OCI-LY7 (cell line): ENCODE measurements at places on chromosomes 1 and 21. TPM values are rescaled to one million over a fixed set of nuclear protein-coding genes. Genes with fewer than 3 reads are reported as not detected.

- no peak for DNase-seq
Measured at GRCh38 chr1:177703888-177704446, 265.9 kb downstream of the SEC16B start.

- peak; percentile 49 for DNase-seq
Measured at GRCh38 chr1:60978421-60979357, 103.7 kb upstream of the NFIA start.

SYT14 gene
- total RNA-seq = not detected in 2 replicates

AMY1A gene
- not detected in 2 replicates for total RNA-seq

GRCh38 chr1:85707267-85707989 is 805 bp downstream of the ZNHIT6 start:
- DNase-seq = peak; percentile 11

- no peak for DNase-seq
Measured at GRCh38 chr1:5551274-5551975, 440.8 kb downstream of the NPHP4 start.

DNA sequence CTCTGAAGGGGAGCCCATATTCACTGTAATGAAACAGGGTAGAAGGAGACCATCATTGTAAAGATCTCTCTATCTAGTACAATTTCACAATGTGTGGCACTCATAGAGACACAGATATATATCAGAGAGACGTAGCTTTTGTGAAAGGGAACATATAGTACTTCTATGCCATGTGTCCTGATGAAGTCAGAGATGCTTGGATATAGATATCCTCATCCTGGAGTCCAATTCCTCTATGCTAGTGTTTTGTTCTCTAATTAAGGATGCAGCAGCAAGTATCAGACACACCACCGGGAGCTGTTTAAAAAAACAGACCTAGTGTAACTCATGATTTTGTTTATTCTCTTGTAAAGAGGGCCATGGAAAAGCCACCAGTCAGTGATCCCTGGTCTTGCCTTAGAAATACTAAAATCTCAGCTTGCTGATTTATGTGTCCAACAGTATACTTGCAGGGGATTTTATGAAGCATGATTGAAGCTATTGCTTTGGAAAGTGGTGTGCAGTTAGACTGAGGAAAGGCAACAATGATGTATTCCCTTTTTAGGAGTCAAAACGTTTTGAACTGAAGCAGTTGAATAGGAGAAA is 2.5 kb downstream of the NCAM2 start:
- DNase-seq = no peak

DNA sequence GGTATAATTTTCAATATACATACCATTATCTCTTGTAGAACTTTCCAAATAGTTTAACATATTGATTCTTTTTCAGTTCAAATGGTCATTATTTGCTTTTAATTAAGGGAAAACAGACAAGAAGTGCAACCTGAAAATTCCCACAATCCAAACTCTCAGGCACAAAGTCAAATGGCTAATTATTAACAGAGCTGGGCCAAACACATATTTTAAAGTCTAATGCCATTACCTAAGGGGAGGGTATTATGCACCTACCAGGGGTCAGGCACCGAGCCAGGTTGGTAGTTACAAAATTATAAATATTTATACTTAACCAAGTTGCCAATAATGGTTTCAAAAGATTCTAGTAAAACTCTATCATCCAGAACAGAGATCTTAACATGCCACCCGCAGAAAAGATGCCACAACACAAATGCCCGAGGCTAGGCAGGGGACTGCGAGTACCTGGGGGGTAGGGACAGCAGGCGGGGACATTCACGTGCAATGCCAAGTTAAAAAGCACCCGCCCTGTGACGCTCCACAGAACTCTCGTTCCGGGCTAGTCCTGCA is 15.0 kb downstream of the LBR start:
- no peak for DNase-seq

GRCh38 chr1:238191170-238191569 is 300.4 kb upstream of the ZP4 start:
- DNase-seq = no peak

GRCh38 chr1:91550961-91551360 is 50.3 kb downstream of the CDC7 start:
- DNase-seq = no peak

DNA sequence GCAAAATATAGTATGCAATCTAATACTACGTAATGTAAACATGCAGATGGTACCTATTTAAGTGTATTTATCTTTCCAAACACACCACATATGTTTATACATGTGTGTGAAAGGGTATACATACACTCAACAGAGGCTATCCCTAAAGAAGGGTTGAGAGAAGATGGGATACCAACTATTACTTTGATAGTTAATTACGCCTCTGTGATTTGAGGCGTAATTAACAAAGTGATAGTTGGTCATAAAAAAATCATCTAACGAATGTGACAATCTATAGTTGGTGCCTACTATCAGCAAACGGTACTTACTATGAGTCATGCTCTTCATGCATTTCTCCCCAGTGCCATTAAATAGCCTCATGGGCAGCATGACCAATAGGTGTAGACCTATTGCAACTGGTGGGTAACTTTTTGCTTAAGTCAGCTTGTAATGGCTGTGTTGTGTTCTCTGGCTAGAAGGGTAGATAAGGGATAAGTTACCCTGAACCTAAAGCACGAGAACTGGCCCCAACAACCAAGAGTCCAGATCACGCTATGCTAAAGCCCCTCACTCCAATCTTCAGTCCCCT is 15.3 kb downstream of the RCAN1 start:
- no peak for DNase-seq

AKR7A2 gene
- total RNA-seq = 54.2 and 59.1 TPM in 2 replicates

DNA sequence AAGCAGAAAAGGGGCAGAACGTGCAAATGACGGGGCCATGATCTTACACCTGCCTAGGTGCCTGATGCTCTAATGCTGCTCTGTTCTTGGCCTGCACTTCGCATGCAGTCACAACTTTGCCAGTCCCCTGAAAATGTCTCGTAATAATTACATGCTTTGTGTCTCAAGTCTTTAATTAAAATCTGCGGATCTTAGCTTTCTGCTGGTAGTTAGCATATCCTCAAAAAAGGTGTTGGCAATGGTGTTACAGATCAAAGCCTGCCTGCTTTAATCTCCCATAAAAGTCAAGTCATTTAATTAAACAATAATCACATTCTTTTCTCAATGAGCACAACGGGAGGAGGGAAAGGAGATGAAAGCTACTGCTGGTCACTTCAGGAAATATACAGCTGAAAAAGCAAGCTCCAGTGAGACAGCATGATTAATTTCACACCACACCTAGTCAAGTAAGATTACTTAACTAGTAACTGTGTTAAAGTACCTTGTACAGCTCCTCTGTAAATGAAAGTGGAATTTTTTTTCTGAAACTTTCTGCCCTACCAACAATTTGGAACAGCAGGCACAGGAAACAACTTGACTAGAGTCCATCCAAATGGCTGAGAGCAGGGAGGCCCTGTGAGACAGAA is 45.8 kb downstream of the STX6 start:
- no peak for DNase-seq

DNA sequence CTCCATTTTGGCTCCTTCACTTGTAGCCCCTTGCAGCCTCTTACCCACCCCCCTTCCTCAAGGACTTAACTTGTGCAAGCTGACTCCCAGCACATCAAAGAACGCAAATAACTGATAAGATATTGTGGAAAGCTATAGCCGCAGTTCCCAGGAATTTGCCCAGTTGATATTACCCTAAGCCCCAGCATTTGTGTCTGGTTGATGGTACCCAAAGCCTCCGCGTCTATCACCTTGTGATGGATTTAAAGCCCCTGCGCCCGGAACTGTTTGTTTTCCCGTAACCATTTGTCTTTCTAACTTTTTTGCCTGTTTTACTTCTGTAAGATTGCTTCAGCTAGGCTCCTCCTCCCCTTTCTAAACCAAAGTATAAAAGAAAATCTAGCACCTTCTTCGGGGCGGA is 5.9 kb downstream of the YARS1 start:
- no peak for DNase-seq

DCDC2B gene
- total RNA-seq = 0.26 and 0.29 TPM in 2 replicates

STPG1 gene
- total RNA-seq = 9.6 and 10.1 TPM in 2 replicates

AJAP1 gene
- not detected in 2 replicates for total RNA-seq

- DNase-seq = no peak
Measured at GRCh38 chr1:228316589-228317387, 89.8 kb downstream of the TRIM11 start.

SPRR2E gene
- total RNA-seq = not detected in 2 replicates

DNA sequence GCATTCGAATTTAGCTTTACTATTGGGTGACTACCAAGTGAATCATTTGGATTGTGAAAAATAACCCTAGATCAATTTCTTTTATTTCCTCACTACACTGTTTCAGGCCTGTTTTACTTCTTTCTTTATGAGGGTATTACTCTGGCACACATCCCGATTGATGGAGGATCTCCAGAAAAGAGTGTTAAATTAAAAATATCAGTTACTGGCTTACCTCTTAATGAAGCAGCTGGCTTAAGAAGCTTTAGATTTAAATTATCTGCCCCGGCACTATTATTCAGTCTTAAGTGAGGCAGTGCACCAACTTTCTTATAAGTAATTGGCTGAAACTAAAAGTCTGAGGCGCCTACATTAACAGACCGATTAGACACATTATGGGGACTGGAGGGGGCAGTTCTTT is 1097.4 kb downstream of the TTLL7 start:
- DNase-seq = no peak

- DNase-seq = no peak
Measured at GRCh38 chr1:15454256-15454655, 2.3 kb upstream of the CELA2A start.

TYW3 gene
- 25.3 and 29.1 TPM in 2 replicates for total RNA-seq

- DNase-seq = no peak
Measured at GRCh38 chr1:112143871-112144441, 154.5 kb upstream of the KCND3 start.

- DNase-seq = peak; percentile 1
Measured at GRCh38 chr1:36023098-36023769, 60.7 kb upstream of the TEKT2 start.

- DNase-seq = no peak
Measured at GRCh38 chr1:87403061-87403820, 74.6 kb downstream of the LMO4 start.

IQCC gene
- total RNA-seq = 8.0 and 8.4 TPM in 2 replicates
